ENCODE measurements at places on chromosomes 12 and 14.
A peak's percentile ranks its signal among the peaks of the same experiment; 100 is the strongest.

- DNase-seq = no peak
Observed at GRCh38 chr14:59582161-59582560, 5.5 kb upstream of the CCDC175 start.

DNA sequence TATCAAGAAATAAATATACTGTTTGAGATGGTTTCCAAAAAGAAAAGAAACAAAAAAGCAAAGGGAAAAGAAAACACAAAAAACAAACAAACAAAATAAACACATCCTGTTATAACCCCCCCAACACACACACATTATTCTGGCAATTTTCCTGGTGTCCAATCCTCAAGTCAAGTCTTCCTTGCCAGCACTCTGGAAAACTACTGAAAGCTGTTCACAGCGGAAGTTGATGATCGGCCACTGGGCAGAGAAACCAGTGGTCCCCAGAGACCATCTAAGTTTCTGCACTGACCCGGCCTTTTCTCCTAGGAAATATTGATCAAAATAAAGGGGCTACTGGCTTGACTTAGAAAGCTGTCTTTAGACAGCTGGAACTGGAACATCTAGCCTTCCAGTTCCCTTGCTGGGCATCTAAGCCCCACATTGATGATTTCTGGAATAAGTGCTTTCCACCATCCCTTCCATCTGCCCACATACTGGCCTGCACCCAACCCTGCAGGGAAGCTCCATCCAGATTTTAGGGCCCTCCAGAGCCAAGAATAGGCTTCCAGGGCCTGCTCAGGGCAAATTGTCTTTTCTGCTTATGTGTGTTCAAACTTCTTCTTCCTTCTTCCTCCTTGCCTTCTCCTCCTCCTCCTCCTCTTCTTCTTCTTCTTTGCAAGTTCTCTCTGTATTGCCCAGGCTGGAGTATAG lies 11.6 kb upstream of the PPP1CC start:
- no peak for DNase-seq

GRCh38 chr12:29103539-29103974 lies 45.5 kb upstream of the FAR2 start:
- DNase-seq = no peak

- DNase-seq = no peak
Observed at GRCh38 chr12:82665142-82665923, 21.4 kb upstream of the TMTC2 start.

GRCh38 chr14:69619012-69619411 lies 7.6 kb downstream of the SUSD6 start:
- DNase-seq = no peak

- no peak for DNase-seq
Observed at GRCh38 chr14:95386536-95387095, 66.9 kb upstream of the CLMN start.

DNA sequence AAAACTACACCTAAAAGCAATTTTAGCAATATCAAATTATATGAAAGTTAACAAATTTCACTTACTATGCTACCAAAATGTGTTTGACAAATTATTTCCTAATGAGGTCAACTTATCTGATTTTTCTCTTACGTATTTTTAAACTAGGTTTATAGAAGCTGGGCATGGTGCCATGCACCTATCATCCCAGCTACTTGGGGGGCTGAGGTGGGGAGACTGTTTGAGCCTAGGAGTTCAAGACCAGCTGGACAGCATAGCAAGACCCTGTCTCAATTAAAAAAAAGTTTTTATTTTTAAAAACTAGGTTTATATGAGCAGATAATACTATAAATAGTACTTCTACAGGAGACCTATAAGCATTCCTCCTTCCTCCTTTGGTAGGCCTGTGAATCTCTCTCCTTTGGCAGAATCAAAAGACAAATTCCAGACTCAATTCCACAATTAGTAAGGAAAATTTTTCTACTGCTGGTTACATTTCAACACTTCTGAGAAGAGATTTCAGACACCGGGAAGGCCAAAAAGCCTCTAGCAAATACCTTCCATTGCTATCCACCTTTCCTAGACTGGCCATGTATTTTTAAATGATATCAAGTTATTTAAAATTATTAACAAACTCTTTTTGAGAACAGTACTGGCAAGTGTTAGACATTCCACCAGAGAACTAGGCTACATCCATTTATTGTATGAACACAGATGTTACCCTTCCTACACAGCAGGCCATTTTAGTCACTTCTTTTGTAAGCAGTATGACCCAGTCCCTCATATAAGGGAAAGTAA lies 34.4 kb downstream of the CDK17 start:
- DNase-seq = no peak

GRCh38 chr12:95396849-95397468 lies 77.0 kb upstream of the METAP2 start:
- no peak for DNase-seq

GRCh38 chr12:4242595-4242994 lies 31.0 kb upstream of the CCND2 start:
- DNase-seq = no peak

DNA sequence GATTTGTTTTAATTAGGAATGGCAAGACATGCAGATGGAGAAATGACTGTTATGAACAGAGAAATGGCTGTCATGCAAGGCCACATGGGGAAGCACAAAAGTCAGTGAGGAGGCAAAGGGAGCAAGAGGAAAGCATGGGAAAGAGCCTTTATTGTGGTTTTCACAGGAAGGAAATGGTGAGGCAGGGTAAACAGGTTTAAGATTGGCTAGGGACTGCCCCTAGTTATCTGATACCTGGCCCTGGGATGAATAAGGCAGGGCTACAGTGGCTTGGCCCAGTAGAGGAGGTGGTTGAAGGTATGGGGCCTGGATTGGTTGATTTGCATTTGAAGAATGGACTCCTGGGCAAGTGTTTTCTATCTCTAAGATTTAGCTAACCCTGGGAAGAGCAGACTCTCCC lies 168.7 kb upstream of the CNOT2 start:
- DNase-seq = no peak

DNA sequence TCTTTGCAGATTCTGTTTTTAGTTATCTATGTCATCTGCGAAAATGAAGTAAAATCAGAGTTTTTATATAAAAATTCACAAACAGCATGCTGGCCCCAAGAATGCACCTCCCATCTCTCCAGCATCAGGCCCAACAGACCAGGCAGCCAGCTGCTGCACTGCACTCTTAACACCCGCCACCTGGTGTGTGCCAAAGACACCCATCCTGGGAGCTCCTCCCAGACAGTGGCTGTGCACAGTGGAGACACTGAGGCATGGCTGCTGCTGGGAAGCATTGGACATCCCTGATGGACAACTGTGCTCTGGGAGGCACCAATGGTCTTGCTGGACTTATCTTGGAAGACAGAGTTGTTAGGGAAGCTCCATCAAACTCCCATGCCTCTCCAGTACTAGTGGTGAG lies 817.2 kb downstream of the TMEM121 start:
- DNase-seq = no peak

GRCh38 chr14:96275177-96276112 lies 19.4 kb downstream of the BDKRB1 start:
- DNase-seq = peak; percentile 73

DNA sequence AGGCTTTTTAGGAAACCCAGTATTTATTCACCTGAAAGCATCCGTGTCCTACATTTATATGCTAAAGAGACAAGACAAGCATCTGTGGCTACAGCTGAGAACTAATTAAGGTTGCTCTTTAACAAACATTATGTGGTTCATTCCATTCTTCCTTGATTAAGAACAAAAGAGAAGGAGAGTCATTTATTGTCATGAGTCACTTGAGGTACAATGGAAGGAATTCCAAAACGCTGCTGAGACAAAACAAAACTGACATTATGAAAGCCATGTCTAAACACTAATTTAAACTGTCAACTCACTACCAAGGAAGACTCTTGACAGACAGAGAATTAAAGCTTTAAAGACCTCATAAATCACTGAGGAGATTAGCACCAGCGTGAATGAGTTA lies 214.4 kb downstream of the BMP4 start:
- no peak for DNase-seq

DNA sequence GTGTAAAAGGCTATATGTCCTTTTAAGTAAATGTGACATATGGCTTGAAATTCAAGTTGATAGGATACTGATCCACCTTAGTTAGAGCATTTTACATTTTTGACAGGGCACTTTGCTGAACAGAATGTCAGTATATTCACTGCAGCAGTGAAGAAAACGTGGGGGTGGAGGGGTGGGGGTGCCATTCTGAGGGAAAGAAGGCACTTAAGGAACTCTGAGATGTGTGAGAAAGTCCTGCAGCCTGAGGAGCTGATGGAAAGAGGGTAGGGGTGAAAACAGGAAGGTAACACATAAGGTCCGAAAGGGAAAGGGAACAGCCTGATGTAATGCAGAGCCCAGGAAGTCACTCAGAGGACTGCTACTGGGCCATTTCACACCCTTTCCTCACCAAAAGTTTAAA lies 265.5 kb upstream of the GRIP1 start:
- no peak for DNase-seq

DNA sequence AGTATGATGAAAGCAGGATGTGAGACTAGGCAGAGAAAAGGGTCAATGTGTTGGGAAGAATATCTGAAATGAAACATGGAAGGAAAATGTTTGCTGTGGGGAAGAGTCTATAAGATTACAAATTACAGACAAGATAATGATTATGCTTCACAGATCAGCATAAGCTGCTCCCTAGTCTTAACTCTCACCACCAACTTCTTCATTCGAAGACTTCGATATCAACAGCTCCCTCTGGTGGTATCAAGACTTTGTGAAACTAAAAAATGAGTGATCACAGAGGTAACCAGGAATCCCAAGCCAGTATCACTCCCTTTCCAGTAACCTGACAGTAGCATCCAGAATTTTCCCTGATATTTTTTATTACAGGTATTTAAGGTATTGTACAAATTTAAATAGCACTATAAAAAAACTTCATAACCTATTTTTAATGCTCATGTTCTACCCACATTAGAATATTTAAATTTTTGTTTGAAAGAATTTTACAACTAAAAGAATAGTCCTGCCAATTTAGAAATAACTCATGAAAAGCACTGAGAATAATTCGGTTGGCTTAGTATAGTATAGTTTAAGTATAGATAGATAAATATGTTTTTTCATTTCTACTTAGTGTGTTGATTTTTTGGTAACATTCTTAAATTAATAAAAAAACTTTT lies 84.4 kb downstream of the C2CD5 start:
- DNase-seq = peak; percentile 76

- DNase-seq = no peak
Observed at GRCh38 chr14:90874599-90874998, 58.4 kb upstream of the TTC7B start.

DNA sequence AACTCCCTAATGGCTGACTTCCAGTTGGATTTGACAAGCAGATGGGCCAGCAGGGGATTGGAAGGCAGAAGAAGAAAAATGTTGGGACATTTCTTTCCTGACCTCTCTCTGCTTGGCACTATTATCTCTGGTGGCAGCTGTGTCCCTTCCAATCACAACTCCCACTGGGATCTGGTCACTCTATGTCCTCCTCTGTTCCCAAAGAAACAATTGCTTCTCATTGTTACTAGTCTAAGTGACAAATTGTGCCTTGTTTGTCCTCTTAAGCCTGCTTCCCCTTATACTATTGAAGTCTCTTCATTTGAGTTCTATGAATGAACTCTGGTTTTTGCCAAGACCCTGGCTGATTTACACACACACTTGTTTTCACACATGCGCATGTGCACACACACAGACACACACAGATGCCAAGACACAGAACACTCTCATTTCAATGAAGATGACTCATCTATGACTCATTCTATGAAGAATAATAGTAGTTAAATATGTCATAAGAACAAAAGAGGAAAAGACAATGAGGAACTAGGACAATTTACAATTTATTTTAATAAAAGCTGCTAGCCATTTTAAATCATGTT lies 83.0 kb upstream of the FAR2 start:
- DNase-seq = no peak

GRCh38 chr12:121823727-121824115 lies 19.9 kb downstream of the SETD1B start:
- no peak for DNase-seq

DNA sequence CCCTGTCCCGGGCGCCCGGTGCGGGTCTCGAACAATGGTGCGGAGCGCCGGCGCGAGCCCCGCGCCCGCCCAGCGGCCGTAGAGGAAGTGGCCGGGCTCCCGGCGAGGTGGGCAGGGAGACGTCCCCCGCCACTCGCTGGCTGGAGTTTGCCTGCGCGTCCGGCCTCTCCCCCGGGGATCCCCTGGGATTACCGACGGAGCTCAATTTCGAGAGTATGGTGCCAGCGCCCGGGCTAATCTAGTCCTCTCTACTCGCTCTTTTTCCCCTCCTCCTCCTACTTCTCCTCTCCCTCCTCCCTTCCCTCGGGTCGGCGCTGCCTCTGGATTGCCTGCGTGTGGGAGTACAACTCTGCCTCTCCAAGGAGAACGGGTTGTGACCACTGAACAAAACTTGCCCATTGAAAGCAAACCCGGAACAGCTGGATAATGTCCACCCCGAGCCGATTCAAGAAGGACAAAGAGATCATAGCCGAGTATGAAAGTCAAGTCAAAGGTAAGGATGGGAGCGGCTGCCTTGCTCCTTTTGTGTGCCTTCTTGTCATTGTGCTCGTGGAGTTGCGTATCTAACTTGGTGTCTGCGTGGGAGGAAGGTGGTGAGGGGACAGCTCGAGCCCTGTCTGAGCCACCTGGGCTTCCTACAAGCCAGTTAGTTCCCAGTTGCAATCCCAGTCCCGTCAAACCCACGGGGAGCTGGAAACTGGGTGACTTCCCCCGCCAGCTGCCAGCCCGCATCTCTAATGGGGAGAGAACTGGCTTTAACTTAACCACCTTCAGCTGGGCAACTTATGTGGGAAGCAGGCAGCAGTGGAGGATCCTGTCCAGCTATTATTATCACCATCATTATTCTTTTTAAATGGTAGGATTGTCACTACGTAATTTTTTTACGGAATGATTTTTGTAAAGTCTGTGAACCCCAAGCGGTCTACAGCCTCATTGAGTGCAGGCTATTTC lies at the start of gene SRGAP1:
Gene SRGAP1, plus strand, starts transcription at position 310 of the 951 bp plus-strand sequence. Its CDS starts 117 bp downstream, at position 427.
- DNase-seq = no peak

DNA sequence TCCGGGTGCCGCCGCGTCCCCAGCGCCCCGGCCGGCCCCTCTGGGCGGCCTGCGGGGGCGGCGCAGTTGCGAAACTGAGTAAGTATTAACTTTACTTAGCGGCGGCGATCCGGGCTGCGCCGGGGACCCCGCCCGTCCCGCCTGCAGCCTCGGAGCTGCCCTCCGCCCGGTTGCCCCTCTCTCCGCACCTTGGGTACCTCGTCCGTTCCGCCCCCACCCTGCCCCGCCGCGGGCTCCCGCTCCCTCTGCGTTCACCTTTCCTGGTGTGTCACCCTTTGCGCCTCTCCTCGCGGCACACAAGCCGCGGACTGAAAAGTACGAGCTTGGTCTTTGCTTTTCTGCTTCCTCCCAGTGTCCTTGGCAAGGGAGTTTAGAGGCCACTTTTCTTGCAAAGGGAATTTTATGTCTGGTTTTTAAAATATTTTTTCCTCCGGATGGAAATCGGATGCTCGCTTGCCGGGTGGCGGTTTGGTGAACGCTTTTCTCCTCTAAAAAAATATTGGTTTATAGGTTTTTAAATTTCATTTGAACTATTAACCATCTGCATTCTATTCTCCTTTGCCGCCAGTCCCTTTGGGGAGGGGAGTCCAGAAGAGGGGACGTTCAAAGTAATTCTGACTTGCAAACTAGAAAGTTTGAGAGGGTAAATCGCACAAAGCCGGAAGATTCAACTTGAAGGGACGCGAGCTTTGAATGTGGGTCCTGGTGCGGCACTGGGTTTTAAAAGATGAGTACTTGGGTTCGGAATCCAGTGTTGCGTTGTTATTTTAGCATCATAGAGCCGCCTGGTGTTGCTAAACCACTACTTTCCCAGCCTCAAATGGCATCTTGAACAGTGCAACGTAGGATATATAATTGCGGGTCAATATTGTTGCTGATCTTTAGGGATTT lies 834 bp downstream of the RASSF8 start:
- DNase-seq = peak; percentile 11

GRCh38 chr12:18752280-18752920 lies 14.5 kb downstream of the CAPZA3 start:
- DNase-seq = no peak

- DNase-seq = peak; percentile 84
Observed at GRCh38 chr12:94725375-94726168, 75.2 kb upstream of the TMCC3 start.

Data from NAMALWA (cell line).